ENCODE measurements at places on chromosomes 12 and 14.

GRCh38 chr14:55901291-55901690 is 216.9 kb upstream of the PELI2 start:
- DNase-seq: no peak

GRCh38 chr12:6868211-6869048 is 1.1 kb downstream of the TPI1 start:
- no peak for DNase-seq

- no peak for DNase-seq
These were observed 20.6 kb upstream of the CLEC2D start for GRCh38 chr12:9648701-9649531.

DNA sequence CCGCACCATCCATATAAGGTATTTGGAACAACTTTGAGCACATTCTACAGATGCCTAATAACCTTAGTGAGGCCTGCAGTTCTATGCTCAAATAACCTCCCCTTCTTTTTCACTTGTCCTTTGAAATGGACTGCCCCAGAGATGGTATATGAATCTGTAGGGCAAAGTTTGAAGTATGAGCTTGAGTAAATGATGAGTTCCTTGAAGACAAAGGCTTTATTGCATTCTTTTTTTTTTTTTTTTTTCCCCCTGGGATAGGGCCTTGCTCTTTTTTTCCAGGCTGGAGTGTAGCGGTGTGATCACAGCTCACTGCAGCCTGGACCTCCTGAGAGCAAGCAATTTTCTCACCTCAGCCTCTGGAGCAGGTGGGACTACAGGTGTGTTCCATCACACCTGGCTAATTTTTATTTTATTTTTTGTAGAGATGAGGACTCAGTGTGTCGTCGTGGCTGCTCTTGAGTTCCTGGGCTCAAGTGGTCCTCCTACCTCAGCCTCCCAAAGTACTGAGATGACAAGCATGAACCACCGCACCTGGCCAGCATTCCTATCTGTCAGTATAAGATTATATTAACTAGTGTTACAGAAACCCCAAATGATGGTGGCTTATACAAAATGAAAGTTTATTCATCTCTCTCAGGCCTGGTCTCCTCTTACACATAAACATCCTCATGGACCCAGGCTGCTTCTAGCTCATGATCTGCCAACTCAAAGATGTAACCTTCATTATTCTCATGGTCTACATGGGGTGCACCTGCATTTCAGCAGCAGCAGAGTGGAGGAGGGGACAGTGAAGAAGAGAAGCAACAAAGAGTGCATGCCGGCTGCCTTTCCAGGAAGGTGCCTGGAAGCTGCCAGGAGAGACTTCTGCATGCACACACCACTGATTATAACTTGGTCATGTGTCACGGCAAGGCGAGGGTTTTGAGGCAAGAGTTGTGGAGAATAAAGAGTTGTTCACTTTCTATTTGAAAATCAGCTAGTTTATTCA is 101.4 kb downstream of the DUSP16 start:
- DNase-seq: no peak

DNA sequence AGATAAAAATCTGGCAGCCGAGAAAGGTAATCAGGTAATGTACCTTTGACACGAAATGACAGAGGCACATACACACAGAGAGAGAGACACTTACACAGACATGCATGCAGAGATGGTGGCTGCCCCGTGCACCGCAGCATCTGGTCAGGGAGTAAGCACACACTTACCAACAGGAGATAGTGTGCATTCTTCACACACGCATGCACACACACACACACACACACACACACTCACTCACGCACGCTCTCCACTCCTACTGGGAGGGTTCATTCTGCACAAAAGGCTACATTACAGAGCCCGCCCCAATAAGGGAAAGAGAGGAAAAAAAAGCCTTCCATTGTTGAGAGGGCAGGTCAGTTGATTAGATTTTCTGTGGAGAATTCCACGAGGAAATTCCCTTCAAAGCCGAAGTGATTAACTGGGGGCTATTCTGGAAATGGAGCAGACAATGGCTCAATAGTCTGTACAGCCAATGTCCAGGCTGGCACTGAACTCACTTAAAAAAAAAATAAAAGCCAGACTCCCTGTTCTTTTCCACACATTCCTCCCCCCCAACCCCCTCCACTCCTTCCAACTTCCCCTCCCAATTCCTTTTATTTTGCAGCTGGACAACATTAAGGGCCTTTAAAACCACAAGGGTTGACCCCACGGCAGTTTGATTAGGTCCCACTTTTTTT is 1.4 kb upstream of the SOX5 start:
- no peak for DNase-seq

GRCh38 chr12:14959126-14959440 is 2.3 kb downstream of the ARHGDIB start:
- no peak for DNase-seq

DNA sequence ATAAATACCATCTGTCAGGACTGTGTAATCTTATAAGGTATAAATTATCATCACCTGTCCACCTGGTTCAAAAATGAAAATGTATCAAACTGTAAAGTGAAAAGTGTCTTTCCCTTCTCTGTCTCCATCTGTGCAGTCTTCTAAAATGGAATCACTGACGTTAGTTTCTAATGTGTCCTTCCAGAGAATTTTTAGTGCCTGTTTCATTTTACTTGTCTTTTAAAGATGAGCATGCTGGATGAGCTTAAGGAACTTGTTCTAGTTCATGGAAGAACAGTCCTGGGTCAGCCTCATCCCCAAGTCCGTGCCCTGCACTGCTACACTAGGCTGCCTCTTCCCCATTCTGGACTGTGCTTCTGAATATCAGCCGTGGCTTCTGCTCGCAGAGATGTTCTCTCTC is 5.4 kb upstream of the NT5DC3 start:
- DNase-seq: no peak

GRCh38 chr14:106442857-106443256 is 916.5 kb downstream of the TMEM121 start:
- DNase-seq: no peak

DNA sequence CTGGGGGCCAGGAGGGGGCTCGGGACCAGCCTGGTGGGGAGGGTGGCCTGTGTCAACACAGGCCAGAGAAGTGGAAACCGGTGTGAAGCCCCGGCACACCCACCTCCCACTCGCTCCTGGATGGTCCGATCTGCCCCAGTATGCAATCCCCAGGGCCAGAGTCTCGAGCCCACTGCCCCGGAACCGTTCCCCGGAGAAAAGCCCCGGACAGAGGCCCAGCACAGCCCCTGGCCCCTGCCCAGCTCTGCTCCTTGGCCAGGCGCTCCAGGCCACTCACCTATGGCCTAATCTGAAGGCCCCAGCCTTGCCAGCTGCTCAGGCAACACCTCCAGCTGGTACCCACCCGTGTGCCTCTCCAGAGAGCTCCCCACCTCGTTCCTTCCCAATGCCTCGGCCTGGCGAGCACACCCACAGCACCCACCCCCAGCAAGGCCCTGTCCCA is 17.7 kb downstream of the AKT1 start:
- no peak for DNase-seq

GRCh38 chr12:68580911-68581310 is 29.8 kb upstream of the RAP1B start:
- DNase-seq: no peak

- DNase-seq: no peak
These were observed 208.2 kb downstream of the DAD1 start for GRCh38 chr14:22380571-22381407.

GRCh38 chr12:68036642-68037041 is 47.4 kb downstream of the IFNG-AS1 start:
- no peak for DNase-seq

DNA sequence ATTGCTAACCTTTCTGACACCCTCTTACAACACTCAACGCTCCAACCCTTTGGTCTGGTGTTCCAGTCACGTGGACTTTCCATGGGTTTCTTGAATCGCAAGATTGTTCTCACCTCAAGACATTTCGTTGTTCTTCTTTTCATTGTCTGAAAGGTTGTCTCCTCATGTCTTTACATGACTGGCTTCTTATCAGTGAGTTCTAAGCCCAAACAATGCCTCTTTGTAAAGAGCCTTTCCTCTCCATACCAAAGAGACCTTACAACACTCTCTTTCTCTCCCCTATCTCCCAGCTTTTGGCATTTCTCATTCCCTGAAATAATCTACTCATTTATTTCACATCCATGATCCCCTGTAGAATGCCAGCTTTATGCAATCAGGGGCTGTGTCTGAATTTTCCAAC is 1144.8 kb downstream of the AACS start:
- no peak for DNase-seq

DNA sequence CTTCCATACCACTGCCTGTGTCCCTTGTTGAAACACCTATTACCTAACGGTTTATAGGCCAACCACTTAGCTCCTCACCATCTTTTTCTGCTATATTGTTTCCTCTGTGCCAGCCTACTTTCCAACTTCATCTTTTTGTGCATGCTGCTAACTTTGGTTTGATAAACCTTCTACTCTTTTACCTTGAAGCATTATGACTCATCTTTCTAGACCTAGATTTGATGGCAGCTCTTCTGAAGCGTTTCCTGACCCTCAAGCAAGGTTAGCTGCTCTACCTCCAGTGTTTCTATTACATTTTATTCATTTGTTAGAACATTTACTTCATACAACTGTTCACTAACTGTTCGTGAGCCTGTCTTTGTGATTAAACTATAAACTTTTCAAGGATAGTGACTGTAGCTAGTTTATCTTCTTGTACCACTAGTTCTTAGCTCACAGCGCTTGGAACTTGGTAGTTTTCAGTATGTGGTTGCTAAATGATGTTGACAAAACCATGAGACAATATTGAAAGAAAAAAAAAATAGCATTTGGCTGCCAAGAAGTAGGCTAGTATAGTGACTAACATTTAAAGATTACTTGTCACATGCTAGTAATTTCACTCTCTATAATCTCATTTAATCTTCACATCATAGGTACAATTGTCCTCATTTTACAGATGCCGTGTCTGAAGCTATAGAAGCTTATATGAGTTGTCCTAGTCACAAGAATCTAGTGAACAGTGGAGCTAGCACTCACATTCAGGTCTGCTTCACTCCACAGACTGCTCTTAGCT is 79.5 kb downstream of the APAF1 start:
- no peak for DNase-seq

GRCh38 chr12:115708801-115709200 is 568.7 kb downstream of the MED13L start:
- DNase-seq: no peak

- DNase-seq: no peak
These were observed 25.1 kb upstream of the ANO2 start for GRCh38 chr12:5969974-5970690.

GRCh38 chr12:56616925-56617324 is 13.2 kb downstream of the BAZ2A start:
- no peak for DNase-seq

DNA sequence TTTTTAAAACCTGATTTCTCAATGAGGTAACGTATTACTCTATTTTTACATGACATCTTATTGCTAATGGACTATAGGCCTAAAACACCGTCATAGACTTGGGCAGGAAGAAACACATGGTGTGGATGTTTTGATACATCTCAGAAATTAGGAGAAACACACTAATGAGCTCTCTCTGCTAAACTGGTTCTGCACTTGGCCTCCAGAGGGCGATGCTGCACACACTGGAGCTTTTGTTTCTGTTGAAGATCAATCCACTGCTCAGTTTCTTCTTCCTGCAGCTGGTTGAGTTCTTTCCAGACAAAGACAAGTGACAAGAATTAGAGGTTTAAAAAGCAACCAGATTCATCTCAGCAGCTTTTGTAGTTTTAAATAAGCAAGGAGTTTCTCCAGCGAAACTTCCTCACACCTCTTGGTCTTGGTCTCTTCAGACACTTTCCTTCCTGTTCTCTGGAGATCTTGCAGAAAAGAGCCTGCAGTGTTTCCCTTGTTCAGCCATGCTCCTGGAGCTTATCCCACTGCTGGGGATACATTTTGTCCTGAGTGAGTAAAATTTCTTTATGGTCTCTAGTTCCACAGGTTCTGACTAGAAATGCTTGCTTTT is 178.5 kb upstream of the OR4E1 start:
- DNase-seq: peak; percentile 46

GRCh38 chr12:68932128-68932960 is 627 bp downstream of the CPM start:
- no peak for DNase-seq

- no peak for DNase-seq
These were observed 43.0 kb downstream of the SMIM41 start for GRCh38 chr12:52122540-52122871.

DNA sequence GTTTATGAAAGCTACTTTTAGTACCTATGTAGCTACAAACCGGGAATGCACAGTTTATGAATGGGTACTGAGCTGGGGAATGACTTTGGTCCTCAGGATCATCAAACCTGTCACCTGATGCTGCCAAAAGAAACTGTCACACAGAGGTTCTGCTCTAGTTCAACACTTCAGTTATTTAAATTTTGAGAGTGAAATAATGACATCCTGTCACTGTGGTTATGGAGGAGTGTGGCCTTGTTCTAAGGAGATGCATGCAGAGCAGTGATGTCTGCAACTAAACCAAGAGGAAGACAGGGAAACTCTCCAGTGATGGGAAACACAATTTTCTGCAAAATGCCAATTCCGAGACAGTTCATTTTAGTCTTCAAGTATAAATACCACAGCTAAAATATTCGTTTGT is 4.8 kb upstream of the AEBP2 start:
- DNase-seq: no peak

DNA sequence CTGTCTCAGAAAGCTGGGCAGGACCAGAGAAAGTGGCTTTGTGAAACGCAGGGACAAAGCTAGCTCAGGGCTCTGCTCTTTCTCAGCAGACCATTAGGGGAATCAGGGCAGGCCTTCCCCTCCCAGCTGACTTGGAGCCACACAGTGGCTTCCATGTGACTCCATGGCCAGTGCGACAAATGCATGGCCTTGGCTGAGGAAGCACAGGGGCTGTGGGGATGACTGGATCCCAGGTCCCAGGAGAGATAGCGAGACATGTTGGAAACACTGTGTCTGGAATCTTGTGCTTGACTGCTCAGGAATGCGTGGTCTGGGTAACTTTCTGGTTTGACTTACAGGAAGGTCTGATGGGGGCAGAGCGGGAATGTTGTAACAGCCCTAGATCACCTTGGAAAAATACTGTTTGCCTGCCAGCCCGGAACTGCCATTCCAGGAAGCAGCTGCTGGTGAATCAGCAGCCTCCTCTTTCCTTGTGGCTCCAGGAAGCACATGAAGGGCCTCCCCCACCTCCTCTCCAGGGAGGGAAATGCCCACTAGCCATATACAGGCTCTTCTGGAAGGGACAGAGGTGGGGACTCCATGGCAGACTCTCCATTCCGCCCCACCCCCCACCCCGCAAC is 133.5 kb upstream of the HIF1A start:
- DNase-seq: no peak

GRCh38 chr12:5718073-5718472 is 227.0 kb downstream of the ANO2 start:
- no peak for DNase-seq

GRCh38 chr12:53700567-53700966 is 24.7 kb upstream of the ATP5MC2 start:
- DNase-seq: no peak

DNA sequence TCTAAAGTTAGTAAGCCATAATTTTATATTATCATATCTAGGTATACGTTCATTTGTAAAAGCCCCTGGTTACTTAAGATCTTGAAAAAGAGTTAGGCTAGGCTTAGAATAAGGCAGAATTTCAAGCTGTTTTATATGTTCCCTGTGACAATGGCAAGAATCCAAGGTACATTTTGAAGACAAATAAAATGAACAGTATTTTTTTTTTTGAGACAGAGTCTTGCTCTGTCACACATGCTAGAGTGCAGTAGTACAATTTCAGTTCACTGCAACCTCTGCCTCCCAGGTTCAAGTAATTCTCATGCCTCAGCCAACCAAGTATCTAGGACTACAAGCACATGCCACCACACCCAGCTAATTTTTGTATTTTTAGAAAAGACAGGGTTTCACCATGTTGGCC is 139.2 kb downstream of the DUSP6 start:
- no peak for DNase-seq

- DNase-seq: no peak
These were observed 114.0 kb upstream of the PRB2 start for GRCh38 chr12:11509326-11509725.

- DNase-seq: no peak
These were observed 44.5 kb downstream of the RIMBP2 start for GRCh38 chr12:130671556-130671955.

Data from D341Med (cell line).